ENCODE measurements at places on chromosomes 7 and 10.
A peak's percentile ranks its signal among the peaks of the same experiment; 100 is the strongest.

- peak; percentile 27 for DNase-seq
These were observed 181.7 kb downstream of the LRMDA start for GRCh38 chr10:75612904-75613684.

GRCh38 chr7:17554341-17555015 lies 256.0 kb downstream of the AHR start:
- no peak for DNase-seq

DNA sequence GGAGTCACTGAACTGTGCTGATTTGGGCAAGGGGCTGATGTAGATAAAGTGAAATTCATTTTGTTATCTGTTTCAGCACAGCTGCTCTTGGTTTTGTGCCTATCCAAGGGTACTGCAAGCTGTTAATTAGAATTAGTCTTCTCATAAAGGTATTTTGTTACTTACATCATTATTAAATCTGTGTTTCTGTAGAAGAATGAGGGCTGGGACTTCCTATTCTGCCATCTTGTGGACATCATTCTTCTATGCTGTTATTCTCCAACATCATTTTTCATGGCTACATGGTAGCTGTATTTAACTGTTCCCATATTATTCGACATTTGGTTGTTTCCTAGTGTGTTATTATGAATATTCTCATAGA lies 76.2 kb upstream of the CCDC71L start:
- no peak for DNase-seq

GRCh38 chr7:113071465-113071864 lies 15.2 kb downstream of the GPR85 start:
- DNase-seq, result no peak

DNA sequence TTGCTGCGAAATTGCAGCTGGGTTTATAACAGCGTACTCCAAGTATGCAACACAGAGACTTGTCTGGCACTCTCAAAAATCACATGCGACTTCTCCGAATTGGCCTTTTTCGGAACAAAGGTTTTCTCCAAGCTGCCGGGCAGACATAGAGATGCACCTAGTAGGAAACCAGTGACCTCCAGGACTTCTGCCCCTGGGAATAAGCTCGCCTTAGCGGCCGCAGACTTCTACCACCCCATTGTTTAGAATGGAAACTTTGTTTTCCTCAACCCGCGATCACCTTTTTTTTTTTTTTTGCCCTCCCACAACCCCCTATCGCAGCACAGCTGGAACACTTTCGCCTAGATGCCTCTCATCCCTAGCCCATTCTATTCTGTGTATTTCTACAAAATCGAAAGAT lies 4.9 kb upstream of the HOXA10 start:
- no peak for DNase-seq

Data from hepatocyte (in vitro differentiated cells).